Hippocampal formation (tissue), 2 donors: ENCODE measurements at places on chromosomes 3 and 15.

- no peak for DNase-seq
Observed at GRCh38 chr15:62777671-62778070, 264.9 kb upstream of the TPM1 start.

GRCh38 chr15:83292317-83292716, 7.9 kb upstream of the BNC1 start:
- DNase-seq, result no peak

GRCh38 chr3:184778426-184779332, 33.3 kb upstream of the VPS8 start:
- no peak for DNase-seq

DNA sequence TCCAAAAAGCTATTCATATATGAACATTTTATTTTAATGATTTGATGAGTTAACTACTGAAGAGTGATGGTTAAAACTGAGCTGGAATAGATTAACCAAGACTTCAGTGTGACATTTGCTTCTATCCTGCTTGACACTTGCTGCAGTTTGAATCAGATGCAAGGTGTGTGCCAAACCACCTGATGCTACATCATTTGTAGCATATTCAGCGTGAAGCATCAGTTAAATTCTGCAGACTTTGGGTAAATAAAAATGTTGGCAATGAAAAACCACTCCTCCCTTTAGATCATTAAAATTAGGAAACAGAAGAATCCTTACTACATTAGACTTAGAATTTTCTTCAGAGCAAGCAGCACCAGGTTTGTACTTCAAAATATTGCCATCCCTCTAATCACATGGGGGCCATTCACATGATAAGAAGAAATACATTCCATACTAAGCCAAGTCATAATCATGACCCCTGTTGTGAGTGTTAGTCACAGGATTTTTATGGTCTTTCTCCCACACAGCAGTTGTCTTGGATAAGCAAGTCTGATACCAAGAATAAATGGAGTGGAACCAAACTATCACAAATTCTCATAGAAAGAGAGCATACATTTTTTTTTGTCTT, 160.7 kb upstream of the TNIK start:
- DNase-seq, result no peak

GRCh38 chr3:133717424-133717823, 28.8 kb upstream of the TF start:
- no peak for DNase-seq
